Heart right ventricle (tissue), 16 donors: ENCODE measurements at places on chromosomes 5 and 9.

DNA sequence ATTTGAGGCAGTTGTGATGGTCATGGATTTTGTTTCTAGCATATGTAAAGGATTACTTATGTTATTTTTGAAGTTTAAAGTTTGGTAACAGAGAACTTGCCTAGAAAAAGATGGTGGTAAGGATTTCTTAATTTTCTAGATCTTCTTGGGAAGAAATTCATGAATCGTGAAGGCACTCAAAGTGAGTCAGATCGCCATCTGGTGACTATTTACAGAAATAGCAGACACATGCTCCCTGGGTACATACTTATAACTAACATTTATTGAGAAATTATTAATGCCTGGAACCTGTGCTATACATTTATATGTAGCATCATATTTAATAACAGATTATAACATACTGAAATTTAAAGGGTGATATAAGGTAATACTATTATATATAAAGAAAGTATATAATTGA lies 299.7 kb downstream of the IZUMO3 start:
- no peak for DNase-seq

- no peak for DNase-seq
Observed at GRCh38 chr5:179605026-179605833, 18.2 kb downstream of the HNRNPH1 start.

DNA sequence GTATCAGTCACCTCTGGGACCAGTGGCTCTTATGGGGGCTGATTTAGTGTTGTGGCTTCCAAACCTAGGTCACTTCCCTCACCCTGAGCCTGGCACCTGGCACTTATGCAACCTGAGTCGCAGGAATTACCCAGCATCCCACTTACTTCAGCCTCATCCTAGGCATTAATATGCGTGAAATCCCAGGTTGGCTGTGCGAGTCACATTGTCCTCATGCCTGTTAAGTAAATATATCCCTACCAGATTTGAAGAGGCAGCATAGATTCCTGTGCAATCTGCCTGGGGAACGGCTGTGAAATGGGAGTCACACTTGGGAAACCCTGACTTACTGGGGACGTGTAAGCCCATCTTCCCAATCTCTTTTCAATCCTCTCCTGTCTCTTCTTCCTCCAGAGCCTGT lies 42.7 kb upstream of the AKNA start:
- no peak for DNase-seq

GRCh38 chr5:153489611-153490010 lies 859 bp upstream of the GRIA1 start:
- DNase-seq = no peak

GRCh38 chr9:79026316-79026715 lies 545.4 kb upstream of the TLE4 start:
- DNase-seq = no peak
